ENCODE measurements at places on chromosomes 16 and 17.

DNA sequence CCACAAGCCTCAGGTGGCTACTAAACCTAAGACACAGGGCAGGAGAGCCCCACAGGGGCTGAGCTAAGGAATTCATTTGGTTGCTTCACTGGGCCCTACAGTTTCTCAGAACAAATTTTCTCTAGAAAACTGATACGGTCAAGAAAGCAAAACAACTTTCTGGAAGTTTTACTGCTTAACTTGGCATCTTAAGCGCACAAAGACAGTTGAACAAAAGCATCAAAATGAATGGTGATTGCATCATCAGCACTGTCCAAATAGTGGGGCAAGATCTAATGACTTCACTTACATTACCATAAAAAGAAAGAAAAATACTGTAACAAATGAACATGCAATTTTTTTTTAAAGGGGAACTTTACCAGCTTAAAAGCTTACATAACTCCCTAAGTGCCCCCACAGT is 47.6 kb downstream of the XPO6 start:
- no peak for DNase-seq

DNA sequence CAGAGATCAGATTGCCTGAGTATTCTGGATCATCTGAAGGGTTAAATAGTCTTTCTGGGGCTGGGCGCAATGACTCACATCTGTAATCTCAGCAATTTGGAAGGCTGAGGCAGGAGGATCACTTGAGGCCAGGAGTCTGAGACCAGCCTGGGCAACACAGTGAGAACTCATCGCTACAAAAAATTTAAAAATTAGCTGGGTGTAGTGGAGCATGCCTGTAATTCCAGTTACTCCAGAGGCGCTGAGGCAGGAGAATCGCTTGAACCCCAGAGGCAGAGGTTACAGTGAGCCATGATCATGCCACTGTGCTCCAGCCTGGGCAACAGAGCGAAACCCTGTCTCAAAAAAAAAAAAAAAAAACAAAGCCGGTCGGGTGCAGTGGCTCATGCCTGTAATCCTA is 15.7 kb downstream of the MVP start:
- DNase-seq: no peak

GRCh38 chr17:81840826-81841778 is 6.3 kb upstream of the PPP1R27 start:
- no peak for DNase-seq

- no peak for DNase-seq
Observed at GRCh38 chr17:81910840-81911276, 341 bp downstream of the PCYT2 start.

GRCh38 chr17:40071313-40072039 is 8.7 kb downstream of the THRA start:
- no peak for DNase-seq

GRCh38 chr17:55648086-55648485 is 74.6 kb downstream of the TMEM100 start:
- DNase-seq: no peak

DNA sequence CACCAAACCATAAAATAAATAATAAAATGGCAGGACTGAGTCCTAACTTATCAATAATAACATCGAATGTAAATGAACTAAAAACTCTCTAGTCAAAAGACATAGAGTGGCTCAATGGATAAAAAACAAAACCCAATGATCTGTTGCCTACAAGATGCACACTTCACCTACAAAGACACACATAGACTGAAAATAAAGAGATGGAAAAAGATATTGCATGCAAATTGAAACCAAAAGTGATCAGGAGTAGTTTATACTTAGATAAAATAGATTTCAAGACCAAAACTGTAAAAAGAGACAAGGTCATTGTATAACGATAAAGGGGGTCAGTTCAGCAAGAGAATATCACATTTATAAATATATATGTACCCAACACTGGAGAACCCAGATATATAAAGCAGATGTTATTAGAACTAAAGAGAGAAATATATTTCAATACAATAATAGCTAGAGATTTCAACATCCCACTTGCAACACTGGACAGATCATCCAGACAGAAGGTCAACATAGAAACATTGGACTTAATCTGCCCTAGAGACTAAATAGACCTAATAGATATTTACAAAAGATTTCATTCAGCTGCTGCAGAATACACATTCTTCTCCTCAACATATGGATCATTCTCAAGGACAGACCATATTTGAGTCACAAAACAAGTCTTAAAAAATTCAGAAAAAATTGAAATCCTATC is 29.8 kb downstream of the SLC47A2 start:
- no peak for DNase-seq

- no peak for DNase-seq
Observed at GRCh38 chr16:72129976-72130656, 36.5 kb downstream of the DHX38 start.

DNA sequence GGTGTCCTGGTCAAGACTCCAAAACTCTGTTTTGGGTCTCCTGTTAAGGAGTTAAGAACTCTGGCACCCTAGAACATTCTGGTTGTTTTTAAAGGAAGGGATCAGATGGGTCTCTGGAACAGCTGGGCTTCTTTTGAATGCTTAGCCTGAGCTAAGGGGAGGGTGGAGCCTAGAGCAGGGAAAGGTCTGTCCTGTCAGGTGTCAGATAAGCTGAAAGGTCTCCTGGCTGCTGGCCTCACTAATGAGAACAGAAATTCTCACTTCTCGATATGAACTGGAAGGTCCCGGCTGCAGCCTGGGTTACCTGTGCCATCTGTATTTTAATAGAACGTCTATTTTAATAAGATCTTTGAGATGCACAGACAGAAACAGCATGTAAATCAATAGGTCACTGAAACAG is 69.0 kb downstream of the RAP1GAP2 start:
- no peak for DNase-seq

DNA sequence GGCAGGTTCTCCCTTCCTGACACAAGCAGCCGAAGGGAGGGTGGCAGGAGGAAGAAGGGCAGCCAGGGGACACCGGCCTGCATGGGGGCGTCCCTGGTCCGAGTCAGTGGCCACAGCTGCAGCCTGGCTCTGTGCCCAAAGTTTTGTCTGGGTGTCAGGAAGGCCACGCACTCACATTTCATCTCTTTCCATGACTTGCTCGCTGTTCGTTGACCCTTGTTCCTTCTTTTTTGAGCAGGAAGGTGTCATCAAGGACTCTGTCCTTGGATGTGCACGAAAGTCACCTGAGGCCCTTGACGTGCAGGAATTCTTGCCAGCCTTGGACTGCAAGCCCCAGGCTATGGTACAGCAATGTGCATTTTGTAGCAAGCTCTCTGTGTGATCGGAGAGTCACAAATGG is 93.3 kb downstream of the TNFRSF13B start:
- no peak for DNase-seq

DNA sequence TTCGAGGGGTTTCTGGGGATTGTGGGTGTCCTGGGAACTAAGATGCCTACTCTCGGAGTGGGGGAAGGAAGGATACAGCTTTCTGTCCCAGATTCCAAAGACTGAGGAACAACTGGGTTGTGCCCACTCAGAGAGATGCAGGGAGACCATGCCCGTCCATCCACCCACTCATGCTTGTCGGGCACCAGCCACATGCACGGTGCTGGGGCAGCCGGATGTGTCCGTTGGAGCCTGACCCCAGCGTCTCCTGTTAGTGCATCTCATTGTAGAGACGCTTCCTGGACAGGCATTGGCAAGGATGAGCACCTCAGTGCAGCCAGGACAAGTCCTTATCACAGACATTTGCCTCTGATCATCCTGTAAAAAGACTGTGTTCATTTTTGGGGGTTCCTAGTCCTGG is 58.1 kb downstream of the METRNL start:
- no peak for DNase-seq

DNA sequence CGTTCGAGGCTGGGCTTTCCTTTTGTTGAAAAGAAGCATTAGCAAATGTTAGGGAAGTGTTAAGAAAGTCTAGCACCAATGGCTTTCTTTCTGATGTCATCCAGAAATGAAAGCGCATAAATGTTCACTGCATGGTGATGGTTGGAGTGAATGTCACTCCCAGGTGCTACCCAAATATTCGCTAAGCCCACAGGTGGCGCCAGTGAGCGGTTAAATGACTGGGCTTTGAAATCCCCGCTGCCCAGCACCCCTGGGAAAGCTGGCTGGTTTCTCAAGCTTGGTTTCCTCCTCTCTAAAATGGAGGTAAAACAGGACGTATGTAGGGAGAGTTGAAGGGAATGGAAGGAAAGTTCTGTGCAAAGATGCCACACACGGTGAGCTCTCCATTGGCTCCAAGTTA is 104.4 kb downstream of the IRX5 start:
- DNase-seq: no peak

DNA sequence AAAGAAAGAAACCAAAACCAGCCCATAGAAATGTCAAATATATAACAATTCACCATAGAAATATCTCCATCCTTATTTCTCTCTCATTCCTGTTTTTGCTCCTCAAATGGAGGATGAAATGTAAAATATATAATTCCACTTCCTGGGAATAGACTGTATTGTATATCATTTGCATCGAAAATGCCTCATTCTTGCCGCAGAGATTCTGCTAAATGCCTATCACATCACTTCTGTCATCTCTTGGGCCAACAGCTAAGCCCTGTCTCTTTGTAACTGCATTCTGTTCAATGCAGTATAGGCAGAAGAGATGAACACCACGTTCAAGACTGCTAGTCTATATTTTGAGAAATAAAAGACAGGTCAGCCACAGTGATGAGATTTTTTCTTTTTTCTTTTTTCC is 956.3 kb upstream of the SOX9 start:
- DNase-seq: no peak

- DNase-seq: no peak
Observed at GRCh38 chr17:6479622-6480302, 35.5 kb downstream of the PIMREG start.

DNA sequence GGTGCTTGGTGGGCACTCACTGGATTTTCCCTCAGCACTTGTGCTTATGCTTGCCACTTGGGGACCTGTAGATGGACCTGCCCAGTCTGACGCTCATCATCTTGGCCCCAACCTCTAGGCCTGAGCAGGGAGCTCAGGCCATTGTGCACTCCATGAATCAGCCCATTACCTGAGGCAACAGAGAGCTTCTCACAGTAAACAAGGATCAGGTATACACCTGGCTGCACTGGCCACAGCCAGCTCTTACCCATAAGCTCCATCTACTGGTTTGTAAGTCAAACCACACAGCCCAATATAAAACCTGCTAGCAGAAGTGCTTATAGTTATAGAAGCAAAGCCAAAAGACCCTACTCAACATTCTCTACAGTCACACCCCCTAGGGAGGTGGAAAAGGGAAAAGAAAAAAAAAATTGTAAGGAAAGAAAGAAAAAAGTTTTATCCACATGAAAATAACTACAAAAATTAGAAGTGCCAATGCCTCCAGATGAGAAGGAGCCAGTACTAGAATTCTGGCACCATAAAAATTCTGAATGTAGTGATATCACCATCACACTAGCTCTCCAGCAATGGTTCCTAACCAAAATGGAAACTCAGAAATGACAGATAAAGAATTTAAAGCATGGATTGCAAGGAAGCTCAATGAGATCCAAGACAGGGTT is 87.8 kb upstream of the CDH5 start:
- no peak for DNase-seq

- no peak for DNase-seq
Observed at GRCh38 chr17:63291258-63291657, 154.8 kb downstream of the CYB561 start.

DNA sequence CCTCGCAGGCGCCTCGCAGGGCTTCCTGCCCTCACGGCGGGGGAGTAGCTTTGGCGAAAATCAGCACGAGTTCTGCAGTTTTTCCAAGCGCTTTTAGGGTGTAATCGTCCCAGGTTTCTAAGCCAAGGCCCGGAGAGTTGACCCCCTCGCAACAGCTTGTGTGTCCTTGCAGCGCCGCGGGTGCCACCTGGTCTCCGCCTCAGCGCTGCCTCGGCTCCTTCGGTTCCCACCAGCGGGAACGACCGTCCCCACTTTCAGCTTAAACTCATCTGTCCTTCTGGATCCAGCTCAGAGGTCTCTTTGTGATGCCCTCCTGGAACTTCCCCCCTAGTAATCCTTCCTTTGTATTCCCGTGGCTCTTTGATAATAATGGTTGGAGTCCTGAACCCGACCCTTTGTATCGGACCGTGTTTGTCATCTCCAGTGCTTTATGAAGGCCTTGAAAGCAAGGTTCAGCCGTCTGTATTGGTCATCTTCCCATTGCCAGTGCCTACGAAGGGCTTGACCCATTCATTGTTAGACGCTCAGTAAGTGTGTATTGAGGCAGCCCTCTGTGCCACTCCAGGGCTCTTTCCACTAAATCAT is 858 bp upstream of the SMARCE1 start:
- DNase-seq: no peak

GRCh38 chr17:78101112-78101511 is 27.4 kb downstream of the TMC6 start:
- DNase-seq: no peak
